Posterior cingulate gyrus (tissue), 11 donors: ENCODE measurements at places on chromosomes 7 and 10.
A peak's percentile ranks its signal among the peaks of the same experiment; 100 is the strongest.

DNA sequence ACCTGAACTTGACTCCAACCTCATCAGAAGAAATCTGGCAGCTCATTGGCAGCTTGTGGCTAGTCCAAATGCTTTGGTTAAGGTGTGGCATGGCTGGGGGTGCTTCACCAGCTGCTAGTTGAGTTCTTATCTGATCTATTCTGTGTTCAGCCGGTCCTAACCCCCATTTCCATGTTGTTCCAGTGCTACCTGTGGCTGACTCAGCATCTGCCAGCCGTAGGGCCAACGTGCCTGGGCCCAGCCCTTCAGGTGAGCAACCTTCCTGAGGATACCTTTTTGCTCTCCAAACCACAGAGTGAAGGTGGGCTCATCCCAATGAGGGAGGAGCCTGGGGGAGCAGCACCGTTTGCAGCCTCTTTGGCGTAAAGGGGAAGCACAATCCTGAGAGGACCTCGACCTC is 46.8 kb upstream of the C10orf120 start:
- DNase-seq: no peak

GRCh38 chr7:157136372-157136771 is 2.4 kb upstream of the UBE3C start:
- DNase-seq: no peak

- DNase-seq: no peak
Measured at GRCh38 chr7:87552351-87552900, 48.3 kb downstream of the ABCB1 start.

DNA sequence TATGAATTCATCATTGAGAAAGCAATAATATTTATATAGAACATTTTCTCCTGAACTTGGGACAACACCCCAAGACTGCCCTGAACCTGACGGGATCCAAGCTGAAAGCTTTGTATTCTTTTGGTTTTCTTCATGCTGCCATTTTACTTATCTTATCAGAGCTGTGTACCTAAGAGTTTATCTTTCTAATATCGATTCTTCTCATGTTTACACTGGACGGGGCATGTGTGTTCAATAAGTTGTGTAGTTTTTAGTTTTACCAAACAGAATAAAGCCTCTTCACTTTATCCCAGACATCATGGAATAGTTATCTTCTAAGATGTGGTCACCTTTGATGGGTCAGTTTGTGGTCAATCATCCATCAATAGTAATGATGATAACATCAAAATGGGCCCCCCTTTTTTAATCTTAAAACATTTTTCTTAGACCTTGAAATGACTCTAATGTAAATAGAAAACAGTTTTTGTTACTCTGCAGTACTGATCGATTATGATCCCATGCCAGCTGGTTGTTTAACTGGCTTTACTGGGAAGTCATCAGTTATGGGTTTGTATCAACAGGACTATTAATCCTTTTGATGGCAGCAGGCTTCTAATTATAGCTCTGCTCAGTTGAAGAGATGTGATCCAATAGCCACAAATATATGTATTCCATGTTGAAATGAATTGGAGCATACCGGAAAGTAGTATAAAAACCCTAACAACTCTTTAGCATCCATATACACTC is 446.1 kb downstream of the KCNMA1 start:
- DNase-seq: no peak

DNA sequence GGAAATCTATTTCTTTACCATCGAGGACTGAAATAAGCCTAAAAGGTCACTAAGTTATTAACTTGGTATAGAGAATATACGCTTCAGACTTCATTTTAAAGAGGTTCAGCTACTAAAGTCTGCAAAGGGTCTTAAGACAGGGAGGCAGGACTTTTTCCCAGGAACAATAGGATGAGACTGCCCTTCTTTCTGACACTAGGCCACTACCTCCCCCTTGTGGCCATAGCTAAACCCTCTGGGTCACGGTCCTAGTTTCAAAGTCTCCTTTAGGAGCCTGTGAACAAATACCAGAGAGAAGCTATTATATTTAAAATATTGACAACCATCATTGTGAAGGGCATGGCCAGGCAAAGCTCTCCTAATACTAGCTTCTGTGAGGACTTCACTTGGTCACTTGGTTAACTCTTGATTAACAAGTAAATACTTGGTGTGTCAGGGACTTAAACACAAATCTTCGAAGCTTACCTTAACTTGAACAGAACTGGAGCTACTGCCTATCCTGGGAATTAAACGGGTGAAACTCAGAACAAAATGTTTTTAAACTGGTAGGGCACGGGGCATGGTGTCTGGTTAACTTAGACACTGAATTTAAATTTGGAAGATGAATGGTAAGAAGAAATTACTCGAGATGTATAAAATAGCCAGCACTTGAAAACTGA is 75.6 kb downstream of the CCDC6 start:
- no peak for DNase-seq

DNA sequence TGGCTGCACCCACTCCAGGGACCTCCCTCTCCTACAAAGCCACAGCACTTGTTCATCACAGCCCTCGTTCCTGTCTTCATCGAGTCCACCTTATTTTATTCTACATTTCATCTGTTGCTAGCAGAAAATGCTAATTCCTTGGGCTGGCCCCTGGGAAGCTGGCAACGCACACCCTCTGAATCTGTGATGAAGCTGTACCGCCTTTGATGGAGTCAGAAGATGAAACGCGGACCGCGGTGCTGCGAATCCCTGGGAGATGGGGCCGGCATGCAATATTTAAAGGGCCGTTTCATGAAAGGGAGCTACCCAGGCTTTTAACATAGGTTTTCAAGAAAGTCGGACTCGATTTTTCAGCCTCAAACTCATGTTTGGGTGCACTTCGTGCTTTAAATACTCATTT is 88.5 kb downstream of the NPTX2 start:
- no peak for DNase-seq

- DNase-seq: peak; percentile 84
Measured at GRCh38 chr10:97426776-97427570, 982 bp downstream of the PGAM1 start.

DNA sequence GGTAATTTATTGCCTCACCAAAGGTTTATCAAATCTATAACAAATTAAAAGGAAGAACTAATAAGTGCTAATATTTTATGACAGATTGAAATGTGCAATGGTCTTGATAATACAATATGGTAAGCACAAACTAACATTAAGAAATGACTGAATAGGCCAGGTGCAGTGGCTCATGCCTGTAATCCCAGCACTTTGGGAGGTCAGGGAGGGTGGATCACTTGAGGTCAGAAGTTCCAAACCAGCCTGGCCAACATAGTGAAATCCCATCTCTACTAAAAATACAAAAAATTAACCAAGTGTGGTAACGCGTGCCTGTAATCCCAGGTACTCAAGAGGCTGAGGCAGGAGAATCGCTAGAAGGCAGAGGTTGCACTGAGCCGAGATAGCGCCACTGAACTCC is 3.5 kb downstream of the MTPAP start:
- DNase-seq: peak; percentile 52

DNA sequence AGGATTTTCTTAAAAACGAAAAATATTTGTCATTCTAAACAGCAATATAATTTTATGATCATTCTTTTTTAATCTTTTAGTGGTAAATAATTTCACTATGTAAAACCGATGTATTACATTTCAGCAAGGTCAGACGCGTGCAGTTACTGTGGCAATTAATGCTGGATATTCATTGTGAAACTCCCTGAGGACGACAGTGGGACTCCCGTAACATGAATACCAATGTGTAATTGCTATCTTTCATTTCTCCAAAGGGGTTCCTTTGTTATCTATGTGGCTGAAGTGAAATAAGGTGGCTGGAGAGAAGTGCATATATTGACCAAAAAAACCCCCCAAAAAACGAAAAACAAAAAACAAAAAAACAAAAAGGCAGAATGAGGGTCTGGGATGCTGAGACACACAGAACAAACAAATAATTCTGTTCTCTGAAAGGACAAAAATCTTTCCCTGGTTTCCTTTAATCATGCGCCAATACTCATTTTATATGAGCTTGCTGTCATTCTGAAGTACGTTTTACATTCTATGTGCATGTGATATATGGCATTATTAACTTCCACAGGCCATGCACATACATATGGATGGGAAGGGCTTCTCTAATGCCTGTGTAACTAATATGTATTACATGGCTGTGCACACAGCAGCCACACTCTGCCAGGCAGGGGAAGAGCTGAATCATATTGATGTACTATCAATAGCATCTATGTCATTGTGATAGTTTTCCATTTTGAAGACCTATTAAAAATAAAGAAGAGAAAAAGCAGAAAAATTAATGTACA is 161.4 kb downstream of the RAPGEF5 start:
- no peak for DNase-seq

DNA sequence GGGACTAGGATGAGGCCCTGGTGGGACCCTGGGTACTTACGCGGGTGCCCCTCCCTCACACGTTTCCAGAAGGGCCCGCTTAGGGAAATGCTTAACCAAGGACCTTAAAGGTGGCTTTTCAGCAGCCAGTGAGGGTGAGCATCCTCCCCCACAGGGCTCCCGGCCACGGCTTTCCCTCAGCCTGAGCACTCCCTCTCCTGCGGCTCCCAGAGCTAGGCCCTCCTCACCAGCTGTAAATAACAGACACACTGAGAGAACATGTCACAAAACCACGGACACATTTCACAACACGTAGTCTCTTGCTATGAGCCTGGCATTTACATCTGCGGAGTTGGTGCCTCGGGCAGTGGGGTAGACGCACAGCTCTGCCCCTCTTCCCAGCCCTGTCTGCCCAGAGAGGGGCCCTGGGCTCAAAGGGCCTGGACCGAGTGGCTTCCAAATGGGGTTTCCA is 25.2 kb downstream of the GRID1 start:
- no peak for DNase-seq

GRCh38 chr7:92058040-92058439 is 76.2 kb downstream of the CYP51A1 start:
- DNase-seq: no peak

- DNase-seq: no peak
Measured at GRCh38 chr7:12737373-12737772, 49.9 kb downstream of the ARL4A start.

DNA sequence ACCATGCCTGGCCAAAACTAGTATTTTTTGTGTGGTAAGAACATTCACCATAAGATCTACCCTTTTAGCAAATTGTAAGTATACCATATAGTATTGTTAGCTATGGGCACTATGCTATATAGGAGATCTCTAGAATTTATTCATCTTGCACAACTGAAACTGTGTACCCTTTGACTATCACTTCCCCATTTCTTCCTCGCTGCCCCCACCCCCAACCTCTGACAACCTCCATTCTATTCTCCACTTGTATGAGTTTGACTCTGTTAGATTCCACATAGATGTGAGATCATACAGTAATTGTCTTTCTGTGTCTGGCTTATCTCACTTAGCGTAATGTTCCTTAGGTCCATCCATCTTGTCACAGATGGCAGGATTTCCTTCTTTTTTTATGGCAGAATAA is 3.6 kb downstream of the CASP7 start:
- no peak for DNase-seq

DNA sequence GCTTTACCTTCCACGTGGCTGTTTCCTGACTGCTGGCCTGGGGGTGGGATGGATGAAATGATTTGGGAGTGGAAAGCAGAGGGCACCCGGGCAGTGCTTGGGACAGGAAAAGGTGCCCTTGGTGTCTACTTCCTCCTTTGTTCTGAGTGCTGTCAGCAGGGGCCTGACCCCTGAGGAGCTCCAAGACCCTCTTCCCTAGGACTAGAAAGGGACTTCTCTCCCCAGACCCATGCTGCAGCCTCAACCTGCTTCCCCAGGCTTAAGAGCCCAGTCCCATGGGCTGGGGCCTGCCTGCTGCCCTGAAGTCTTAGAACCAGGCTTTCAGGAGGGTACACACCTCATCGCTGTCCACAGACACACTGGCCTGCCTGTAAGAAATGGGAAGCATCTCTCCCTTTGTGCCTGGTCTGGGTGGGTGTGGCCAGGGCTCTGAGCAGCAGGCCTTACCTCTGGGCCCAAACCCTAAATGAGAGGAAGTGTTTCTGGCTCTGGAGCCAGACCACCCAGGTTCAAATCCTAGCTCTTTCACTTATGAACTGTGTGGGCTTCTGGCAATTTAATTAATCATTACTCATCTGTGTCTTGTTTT is 12.9 kb downstream of the CDH23 start:
- no peak for DNase-seq

DNA sequence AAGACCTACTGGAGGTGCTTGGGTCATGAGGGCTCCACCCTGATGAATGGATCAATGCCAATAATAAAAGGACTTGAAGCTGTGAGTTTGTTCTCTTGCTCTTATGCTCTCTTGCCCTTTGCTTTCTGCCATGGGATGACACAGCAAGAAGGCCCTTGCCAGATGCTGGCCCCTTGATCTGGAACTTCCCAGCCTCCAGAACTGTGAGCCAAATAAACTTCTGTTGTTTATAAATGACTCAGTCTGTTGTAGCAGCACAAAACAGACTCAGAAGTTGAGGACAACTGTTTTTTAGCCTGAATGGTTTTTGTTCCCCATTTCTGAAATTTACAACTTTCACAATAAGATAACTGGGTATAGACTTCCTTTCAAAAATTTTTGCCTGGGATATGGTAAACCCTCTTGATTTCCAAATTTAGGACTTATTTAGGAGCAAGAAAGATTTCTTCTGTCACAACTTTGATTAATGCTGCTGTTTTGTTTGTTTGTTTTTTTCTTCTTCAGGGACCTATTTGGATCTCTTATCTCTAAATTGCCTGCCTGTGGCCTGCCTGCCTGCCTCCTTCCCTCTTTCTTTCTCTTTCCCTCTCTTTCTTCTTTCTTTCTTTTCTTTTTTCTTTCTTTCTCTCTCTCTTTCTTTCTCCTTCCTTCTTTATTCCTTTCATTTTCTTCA is 12.1 kb downstream of the ENTPD1 start:
- DNase-seq: no peak

GRCh38 chr10:4312051-4312835 is 513.8 kb upstream of the AKR1E2 start:
- DNase-seq: no peak

- DNase-seq: no peak
Measured at GRCh38 chr7:90236721-90237289, 8.2 kb upstream of the CFAP69 start.

DNA sequence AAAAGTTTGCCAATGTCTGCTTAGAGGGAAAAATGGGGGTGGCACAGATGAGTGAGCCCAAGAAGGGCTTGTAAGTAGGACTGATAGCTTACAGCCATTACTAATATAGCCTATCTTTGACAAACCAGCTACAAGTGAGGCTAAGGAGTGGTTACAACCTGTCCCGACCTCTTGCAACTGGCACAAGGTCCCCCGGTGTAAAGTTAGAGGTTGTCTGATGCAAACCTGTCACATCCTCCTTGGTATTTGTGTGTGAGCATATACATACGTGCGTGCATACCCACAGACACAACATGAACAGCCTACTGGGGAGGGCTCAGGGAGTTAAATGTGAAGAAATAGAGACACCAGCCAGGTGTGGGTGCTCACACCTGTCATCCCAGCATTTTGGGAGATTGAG is 14.6 kb downstream of the ADAP1 start:
- no peak for DNase-seq
